ENCODE measurements at places on chromosomes 6 and 20.

DNA sequence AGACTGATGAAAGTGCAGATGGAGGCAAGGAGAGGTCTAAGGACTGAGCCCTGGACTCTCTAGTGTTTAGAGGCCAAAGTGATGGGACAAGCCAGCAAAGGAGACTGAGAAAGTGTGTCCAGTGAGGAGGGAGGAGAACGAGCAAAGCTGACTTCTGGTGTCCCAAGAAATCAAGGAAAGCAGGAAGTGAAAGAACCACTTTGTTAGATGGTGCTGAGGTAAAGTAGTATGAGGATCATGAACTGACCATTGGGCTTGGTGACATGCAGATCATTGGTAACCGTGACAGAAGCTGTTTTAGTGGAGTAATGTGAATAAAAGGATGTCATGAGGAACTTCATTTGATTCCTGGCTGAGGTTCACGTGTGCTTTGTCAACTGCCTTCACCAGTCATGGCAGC is 108.4 kb downstream of the SLX4IP start:
- no peak for DNase-seq

- no peak for DNase-seq
Measured at GRCh38 chr20:47125508-47125757, 230.8 kb downstream of the EYA2 start.

DNA sequence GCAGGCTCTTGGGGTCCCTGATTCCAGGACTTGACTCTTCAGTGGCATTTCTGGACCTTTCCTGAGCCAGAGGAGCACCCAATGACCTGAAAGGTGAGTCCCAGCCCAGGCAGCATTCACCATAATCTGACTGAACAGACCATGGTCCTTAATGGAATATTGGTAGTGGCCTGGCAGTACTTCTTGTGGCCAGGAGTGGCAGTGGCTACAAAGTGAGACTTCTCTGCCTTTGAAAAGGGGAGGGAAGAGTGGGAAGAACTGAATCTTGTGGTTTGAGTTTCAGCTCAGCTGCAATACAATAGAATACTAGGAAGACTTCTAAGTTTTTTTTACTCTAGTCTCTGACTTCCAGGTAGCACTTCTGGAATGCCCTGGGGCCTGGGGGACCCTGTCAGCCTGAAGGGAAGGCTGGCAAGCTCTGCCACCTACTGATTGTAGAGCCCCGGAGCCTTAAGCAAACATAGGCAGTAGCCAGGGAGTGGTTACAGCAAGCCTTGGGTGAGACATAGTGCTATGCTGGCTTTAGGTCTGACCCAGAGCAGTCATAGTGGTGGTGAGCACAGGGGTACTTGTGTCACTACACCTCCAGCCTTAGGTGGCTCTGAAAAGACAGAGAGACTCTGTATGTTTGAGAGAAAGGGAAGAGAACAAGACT is 674.2 kb upstream of the MANEA start:
- DNase-seq = no peak

- no peak for DNase-seq
Measured at GRCh38 chr6:131968656-131969055, 17.5 kb upstream of the CCN2 start.

DNA sequence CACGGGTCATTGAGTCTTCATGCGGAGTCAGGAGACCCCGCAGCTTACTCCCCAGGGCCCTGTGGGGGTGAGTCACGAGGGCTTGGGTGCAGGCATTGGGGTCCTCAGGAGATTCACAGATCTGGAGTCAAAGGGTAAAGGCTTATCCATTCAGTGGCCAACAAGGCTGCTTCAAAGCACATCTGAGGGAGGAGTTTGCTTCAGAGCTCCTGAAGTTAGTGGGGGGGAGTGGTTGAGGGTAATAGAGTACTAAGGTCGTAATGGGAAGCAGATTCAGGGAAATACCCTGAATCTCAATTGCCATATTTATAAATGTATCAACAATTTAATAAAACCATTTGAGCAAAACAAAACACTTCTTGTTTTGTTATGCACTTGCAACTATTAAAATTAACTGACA is 37.3 kb downstream of the SH3BGRL2 start:
- no peak for DNase-seq

- DNase-seq = no peak
Measured at GRCh38 chr6:16216501-16217155, 21.8 kb upstream of the GMPR start.

- DNase-seq = no peak
Measured at GRCh38 chr6:11855743-11856142, 77.1 kb upstream of the ADTRP start.

All from hematopoietic multipotent progenitor cell treated with erythropoietin and hydrocortisone succinate and interleukin-3 and kit ligand, for 8 days (in vitro differentiated cells).